Cardiac septum (tissue), 1 donor: ENCODE measurements at places on chromosomes 11 and 22. TPM values are rescaled to one million over a fixed set of nuclear protein-coding genes. Genes with fewer than 3 reads are reported as not detected.
A peak's percentile ranks its signal among the peaks of the same experiment; 100 is the strongest.

Gene C11orf91
- 1.4 TPM for total RNA-seq

DNA sequence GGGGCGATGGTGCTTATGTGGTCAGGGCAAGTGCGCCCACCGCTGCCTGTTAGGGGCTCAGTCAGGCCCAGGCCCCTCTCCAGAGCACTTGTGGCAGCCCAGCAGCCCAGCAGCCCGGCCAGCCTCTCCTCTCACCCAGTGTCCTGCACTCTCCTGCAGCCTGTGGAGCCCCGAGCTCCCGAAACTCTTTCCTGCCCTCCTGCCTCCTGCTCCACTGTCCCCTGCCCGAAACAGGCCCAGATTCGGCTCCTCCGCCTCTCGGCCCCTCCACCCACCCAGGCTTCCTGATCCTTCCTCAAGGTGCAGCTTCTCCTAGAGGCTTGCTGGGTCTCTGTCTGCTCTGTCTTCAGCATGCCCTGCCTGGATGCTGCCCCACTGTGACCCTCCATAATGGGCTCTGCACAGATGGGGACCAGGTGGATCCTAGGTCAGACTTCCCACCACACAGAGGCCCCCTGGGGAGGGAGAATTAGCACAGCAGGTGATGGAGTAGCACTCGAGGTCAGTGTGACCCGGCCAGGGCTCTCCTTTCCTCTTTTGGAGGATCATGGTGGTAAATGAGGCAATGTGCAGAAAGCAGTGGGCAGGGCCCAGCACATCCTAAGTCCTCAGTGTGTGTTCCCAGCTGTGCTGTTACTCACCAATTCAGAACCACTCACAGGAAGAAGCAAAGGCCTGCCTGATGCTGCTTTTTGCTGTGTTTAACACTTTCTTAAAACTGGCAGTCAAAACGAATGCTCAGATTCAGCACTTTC lies 18.6 kb upstream of the NAP1L4 start:
- no peak for DNase-seq

DNA sequence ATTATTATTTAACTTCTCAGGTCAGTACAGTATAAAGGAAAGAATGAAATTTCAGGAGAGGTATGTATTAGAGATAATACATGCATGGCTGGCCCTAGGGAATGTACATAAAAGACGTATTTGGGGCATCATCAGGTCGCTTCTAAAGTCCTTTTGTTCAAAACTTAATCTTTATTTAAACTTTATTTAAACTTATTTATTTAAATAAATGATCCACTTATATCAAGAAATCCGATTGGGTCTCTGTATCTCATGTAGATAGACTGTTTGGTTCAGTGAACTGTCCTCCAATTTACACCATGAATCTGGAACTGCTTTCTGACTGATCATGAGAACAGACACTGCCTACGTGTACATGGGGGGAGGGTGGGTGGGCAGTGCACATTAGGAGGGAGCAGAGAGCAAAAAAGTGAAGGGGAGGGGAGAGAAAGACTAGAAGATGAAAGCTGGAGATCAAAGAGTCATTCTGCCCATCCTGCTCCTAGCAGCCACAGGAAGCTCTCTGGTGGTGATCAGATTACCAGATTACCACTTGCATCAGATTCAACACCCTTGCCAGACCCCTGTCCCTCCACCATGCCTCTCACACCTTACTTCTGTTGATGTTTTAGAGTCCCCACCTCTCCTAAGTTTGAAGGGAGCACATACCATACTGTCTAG lies 92.1 kb upstream of the MTMR2 start:
- DNase-seq, result no peak

GRCh38 chr11:125357551-125357950 lies 138.5 kb downstream of the FEZ1 start:
- DNase-seq, result no peak

DNA sequence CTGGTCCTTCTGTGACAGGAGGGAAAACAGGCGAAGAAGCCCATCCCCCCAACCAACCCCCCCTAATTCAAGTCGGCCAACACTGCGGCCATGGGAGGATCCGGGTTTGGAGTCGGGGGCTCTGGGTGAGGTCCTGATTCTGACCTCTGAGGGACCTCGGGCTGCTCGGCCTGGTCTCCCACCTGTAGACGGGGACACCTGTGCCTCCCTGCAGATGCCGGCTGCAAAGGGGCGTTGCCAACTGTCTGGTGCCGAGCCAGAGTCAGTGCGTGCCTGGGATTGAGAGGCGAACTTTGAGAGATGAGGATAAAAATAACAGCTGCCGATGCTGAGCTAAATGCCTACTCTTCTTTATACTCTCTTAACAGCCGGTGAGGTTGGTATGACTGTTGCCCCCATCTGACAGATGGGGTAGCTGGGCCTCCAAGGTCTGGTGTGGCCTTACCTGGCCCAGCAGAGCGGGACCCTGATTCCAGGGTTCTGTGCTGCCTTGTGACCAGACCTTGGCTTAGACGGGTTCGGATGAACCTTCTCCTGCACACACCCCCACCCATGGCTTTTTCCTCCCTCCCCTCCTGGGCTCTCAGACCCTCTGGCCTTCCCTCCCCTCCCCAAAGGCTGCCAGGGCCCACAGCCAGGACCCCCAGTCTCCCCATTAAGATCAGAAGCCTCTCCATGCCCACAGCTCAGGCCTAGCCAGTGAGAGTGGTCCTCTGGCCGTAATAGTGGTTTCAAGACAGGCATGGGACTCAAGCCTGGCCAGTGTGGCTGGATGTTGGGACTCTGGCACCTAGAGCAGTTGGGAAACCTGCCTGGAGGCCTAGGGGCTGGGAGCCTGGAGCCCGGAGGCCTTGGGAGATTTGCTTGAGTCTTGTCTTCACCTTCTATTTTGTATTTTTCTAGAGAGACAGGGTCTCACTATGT lies 41.7 kb downstream of the KCNJ4 start:
- DNase-seq, result peak; percentile 74

Gene OR5B21
- total RNA-seq, result not detected

DNA sequence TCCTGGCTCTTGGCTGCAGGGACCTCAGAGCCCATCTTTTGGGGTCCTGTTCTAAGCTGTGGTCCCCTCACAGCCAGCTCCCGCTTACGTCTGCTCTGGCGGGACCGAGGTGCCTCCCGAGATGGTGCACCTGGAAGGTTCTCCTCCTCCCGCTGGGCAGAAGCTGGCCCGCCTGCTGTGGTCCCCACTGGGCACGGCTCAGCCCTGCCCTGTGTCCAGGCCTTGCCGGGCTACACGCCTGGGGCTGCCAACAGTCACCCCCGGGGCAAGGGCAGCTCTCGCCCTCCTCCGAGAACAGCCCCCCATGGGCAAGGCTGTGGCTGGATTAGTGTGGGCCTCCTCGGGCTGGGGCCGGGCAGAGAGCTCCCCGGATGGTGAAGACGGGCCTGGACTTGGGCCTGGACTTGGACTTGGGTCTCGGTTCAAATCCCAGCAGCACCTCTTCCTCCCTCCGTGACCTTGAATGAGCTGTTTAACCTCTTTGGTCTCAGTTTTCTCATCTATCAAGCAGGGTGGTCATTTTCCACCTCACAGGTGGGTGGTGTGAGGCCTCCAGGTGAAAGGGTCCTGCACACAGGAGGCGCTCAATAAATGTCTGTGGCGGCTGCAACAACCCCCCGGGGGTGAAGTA lies 998 bp downstream of the BAIAP2L2 start:
- DNase-seq, result no peak

Gene IFITM1
- total RNA-seq, result 123 TPM

Gene ABTB2
- 27.9 TPM for total RNA-seq

Gene BTBD18
- total RNA-seq, result not detected

- DNase-seq, result no peak
Observed at GRCh38 chr11:32847511-32847910, 17.8 kb downstream of the PRRG4 start.

Gene PTH
- not detected for total RNA-seq

Gene TBC1D10A
- total RNA-seq, result 5.7 TPM

Gene ARFGAP3
- total RNA-seq, result 32.5 TPM

GRCh38 chr11:94671553-94672366 lies 96.4 kb upstream of the AMOTL1 start:
- no peak for DNase-seq

- no peak for DNase-seq
Observed at GRCh38 chr22:20296598-20296997, 23.3 kb downstream of the DGCR6L start.

- DNase-seq, result no peak
Observed at GRCh38 chr11:42465623-42466022, 846.2 kb upstream of the API5 start.

GRCh38 chr11:32333320-32333991 lies 101.9 kb downstream of the WT1 start:
- no peak for DNase-seq

DNA sequence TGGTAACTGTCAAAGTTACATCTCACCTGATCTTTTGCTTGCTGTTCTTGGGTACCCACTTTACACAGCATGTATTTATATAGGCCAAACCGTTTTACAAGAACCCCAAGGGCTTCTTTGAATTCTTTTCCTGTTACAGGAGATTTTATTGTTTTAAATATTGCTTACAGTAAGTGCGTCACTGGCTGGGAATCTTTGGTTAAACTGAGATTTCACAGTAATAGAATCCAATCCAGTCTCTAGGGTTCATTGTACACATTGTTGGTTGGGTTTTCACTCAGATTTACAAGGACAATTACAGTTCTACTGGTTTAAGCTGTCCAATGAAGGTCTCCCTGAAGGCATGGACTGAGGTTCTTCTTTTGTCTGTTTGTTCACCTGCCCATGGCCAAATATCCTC lies 171.7 kb downstream of the INSC start:
- no peak for DNase-seq

DNA sequence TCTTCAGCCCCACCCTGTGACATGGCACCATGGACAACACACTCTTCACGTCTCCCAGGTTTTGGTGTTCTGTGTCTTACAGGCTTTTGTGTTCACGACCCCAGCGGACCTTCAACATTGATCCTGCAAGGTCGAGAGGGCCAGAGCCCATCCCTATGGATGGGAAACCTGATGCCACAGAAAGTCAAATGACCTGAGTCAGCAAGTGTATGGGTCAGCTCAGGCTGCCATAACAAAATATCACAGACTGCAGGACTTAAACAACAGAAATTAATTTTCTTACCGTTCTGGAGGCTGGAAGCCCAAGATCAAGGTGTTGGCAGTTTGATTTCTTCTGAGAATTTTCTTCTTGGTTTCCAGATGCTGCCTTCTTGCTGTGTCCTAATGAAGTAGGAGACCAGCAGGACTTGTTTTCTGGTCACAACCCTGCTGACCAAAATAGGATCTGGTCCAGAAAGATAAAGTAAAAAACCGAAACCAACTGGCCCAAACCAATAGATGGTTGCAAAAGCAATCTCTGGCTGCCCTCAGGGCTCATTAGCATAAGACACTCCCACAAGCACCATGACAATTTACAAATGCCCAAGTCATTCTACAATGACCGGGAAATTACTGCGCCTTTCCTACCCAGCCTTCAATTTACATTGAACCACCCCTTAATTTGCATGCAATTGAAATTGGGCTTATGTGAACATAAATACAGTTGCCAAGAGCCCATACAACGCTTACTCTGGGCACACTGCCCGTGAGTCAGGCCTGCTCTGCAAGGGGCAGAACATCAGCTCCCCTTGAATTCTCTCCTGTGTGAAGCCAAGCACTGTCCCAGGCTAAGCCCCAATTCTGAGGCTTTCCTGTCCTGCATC lies 113.9 kb downstream of the RPS6KA4 start:
- DNase-seq, result no peak

Gene FAR1
- 40.9 TPM for total RNA-seq

Gene MAJIN
- total RNA-seq, result not detected

DNA sequence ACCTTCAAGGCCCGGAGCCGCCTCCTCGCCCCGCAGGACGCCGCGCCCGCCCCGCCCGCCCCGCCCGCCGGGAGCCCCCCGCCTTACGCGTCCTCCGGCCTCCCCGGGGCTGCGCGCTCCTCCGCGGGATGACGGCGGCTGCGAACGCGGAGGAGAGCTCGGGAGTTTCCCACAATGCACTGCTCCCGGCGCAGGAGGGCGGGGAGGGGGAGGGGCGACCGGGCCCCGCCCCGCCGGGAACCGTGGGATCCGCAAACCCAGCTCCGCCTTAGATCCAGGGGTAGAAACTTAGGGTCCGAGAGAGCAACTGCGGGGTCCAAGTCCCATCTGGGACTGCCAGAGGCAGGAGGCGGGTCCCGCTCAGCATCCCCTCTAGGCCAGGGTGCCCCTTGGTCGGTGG lies at the start of gene CEND1:
CEND1 (minus strand) TSS at position 148 of the 400 bp plus-strand sequence. CDS start 1,514 bp downstream, outside the sequence.
- DNase-seq, result no peak

DNA sequence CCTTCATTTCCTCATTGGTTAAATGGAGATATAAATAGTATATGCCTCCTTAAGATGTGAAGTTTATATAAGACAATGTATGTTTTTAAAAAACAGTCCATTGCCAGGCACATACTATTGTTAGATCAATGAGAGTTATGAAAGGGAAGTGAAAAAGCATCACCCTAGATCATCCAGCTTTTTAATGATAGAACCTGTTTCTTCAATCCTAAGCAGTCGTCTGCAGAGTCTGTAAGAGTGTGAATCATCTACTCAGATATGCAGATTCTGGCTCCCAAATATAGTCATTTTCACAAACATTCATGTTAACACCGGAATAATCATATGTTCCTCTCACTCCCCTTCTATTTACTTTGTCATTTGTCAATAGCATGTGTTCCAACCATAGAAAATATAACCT lies 65.3 kb upstream of the SLN start:
- no peak for DNase-seq

DNA sequence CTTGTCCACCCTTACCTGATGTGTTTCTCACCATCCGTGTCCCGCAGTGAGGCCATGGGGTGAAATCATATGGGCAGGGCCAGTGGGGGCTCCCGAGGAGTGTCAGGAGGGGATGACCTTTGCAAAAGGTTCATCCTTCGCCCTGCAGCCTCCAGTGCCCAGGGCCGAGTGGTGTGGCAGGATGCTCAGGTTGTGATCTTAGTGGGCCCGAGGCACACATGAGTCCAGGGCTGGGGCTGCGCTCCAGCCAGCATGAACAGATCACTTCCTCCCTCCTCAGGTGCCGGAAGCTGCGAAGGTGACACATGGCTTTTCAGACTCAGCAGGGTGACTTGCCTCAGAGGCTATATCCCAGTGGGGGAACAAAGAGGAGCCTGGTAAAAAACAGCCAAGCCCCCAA lies 2.8 kb upstream of the FKBP2 start:
- no peak for DNase-seq

- no peak for DNase-seq
Observed at GRCh38 chr11:7585816-7586215, 72.0 kb downstream of the PPFIBP2 start.

Gene PTPRCAP
- total RNA-seq, result 0.40 TPM

DNA sequence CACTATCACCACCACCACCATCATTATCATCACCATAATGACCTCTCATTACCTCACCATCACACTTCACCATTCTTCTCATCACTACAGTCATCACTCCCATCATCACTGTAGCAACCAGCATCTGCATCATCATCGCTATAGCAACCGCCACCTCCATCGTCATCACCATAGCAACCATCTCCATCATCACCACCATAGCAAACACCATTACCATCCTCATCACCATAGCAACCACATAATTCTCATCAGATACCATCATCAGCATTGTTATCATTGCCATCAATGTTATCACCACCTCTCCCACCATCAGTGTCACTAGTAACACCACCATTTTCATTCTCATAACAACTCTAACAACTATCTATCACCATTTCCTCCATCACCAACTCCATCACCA lies 23.1 kb upstream of the CD82 start:
- no peak for DNase-seq
